SJCRH30 (cell line): ENCODE measurements at places on chromosomes 1 and 21.
A peak's percentile ranks its signal among the peaks of the same experiment; 100 is the strongest.

- no peak overlapping the region for H3K4me3 ChIP-seq
- no peak overlapping the region for H3K27ac ChIP-seq
- peaks cover 8% of the 10 kb centered on the region for H3K4me1 ChIP-seq
- H3K27me3 ChIP-seq: no peaks in the 10 kb centered on the region
- no peaks in the 10 kb centered on the region for H3K36me3 ChIP-seq
These were observed 2.2 kb upstream of the NBPF1 start for GRCh38 chr1:16615253-16616252.

DNA sequence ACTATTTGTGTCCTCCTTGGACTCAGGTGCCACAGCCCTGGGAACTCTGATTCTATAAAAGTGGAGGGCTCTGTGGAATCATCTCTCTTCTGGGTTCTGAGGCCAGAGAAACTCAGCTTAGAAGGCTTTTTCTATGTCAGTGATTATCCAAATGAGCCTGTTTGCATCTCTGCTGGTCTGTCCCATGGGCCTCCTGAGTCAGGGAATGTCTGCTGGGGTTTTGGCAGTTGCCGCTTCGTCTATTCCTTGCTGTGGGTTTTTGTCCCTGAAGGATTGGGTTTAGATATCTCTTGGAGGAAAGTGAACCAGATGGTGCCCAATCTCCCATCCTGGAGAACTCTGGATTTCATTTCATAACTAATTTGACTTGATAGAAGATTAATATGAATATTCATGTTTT, 297.6 kb downstream of the HHAT start:
- no peak overlapping the region for H3K27ac ChIP-seq
- no peaks in the 10 kb centered on the region for H3K36me3 ChIP-seq

DNA sequence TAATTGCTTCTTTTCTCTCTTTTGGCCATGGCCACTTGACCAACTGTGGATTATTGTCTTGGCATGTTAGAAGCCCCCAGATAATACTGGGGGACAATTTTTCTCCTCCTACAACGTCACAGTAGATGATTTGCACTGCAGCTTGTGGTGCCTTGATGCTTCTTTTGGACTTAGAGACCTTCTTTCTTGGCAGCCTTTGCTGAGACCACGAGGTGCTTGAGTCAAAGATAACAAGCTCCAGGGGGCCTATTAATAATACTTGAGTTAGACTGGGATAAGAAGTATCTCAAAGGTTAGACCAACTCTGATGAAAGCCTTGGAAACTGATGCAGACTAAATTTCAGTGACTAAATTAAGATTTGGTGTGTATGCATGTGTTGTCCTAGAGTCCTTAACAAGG, 3.2 kb downstream of the PPP1R12B start:
- H3K27ac ChIP-seq: no peak overlapping the region
- no peaks in the 10 kb centered on the region for H3K36me3 ChIP-seq
- H3K4me1 ChIP-seq: 0 out of 2 replicates have a peak, but pooled peaks cover 5% of the 10 kb centered on the region

DNA sequence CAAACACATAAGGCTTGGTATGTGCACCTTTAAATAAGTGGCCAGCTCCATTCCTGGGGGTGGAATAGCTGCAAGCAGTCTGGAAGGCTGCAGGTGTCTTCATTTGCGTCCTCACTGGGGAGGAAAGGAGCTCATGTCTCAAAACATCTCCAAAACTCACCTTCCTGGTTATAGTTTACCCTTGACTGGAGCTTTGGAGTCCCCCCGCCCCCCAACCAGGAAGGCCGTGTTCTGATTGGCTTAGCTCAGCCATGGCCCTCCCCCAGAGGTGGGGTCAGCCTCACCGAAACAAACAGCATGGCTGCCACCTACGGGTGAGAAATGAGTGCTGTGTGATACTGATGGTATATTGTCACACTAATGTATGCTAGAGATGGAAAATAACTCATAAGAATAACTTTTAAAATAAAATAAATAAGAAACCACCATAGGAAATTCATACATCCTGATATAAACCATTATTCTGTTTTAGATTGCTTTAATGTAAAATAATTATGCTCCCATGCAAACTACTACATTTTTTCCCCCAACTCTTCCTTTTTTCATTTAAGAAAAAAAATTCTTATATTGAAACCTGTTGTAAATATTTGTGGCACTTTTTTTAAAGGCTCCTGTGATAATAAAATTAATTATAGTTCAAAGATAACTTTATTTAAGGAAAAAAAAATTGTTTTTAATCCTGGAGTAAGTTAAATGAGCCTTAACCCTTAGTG, 90.8 kb downstream of the ZP4 start:
- H3K27me3 ChIP-seq: no peaks in the 10 kb centered on the region
- peak; percentile 85 for DNase-seq
- H3K4me3 ChIP-seq: no peak overlapping the region
- H3K36me3 ChIP-seq: no peaks in the 10 kb centered on the region
- H3K4me1 ChIP-seq: no peaks in the 10 kb centered on the region
- no peak overlapping the region for H3K27ac ChIP-seq

DNA sequence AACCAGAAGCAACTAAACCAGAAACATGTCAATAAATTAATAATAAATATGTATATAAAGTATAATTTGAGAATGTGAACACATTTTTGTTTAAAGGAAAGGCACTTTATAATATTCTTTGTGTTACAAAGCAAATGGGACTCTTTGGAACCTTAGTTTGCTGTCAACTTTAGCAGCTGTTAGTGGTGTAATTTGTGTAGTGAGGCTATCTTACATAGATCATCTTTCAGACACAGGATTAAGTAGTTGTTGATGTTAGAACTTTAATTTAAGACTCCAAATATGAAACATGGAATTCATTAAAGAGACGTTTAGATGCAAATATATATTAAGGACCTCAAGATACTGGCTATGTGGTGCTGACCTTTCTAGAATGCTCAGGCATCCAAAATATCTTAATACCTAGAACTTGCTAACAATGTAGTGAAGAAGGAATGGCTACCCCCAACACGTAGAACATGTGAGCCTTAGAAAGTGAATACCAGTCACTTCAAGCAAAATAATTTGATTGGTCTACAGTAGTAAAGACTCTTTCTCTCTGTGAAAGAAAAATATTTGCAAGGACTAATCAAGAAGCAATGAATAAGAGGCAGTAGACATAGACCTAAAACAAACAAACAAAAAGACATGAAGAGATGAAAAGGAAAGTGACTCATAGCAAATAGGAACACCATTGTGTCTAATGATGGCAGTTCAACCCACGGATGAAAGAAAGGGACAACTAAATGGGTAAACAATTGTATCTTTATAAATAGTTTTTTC, 811.4 kb downstream of the USP25 start:
- peaks cover 3% of the 10 kb centered on the region; the same call in 1 of the 2 replicates for H3K4me1 ChIP-seq
- no peak overlapping the region for H3K4me3 ChIP-seq
- DNase-seq: peak; percentile 41
- H3K27me3 ChIP-seq: no peaks in the 10 kb centered on the region

DNA sequence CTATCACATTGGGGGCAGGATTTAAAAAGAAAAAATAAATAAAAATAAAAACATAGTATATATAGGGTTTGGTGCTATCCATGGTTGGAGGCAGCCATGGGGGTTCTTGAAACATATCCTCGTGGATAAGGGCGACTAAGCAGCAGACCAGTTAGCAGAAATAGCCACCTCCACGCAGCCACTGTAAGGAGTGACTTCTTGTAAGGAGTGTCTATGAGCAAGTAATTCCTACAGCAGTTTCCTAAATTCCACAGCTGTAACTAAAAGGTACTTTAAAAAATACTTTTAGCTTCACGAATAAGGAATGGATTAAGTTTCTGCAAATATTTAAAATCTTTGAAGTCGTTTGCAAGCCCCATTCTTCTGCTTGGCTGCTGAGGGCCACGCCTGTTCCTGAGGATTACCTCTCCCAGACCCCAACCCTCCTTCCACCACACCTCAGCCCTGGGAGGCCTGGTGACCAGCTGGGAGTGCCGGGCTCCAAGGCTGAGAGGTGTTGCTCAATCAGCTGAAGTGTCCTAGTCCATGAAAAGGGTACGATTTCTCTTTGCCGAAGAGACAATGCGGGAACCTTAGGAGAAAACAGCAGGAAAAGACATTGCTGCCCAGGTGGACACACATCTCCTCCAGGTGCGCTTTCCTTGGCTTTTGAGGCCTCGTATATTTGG, 115.3 kb downstream of the ADSS2 start:
- no peak overlapping the region for H3K27ac ChIP-seq
- no peaks in the 10 kb centered on the region for H3K27me3 ChIP-seq
- H3K36me3 ChIP-seq: no peaks in the 10 kb centered on the region
- no peak for DNase-seq

DNA sequence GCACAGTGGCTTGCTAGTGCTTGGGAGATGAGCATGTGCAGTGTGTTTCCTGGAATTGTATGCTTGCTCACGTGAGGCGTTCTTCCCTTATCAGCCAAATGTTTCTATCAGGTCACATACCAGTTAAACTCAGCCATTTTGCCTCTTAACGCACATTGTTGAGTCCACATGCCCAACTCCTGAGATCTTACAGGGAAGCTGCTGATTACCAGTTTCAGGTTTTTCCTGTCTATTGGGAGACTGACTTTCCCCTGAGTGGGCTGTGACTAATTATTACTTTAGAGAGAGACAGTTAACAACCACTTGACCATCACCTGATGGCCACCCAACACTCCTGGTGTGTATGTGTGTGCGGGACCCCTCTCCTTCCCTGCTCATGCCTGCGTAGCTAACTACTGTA, 161.3 kb upstream of the PTGFR start:
- H3K4me3 ChIP-seq: no peak overlapping the region
- no peak overlapping the region for H3K27ac ChIP-seq
- DNase-seq: no peak
- H3K36me3 ChIP-seq: no peaks in the 10 kb centered on the region
- no peaks in the 10 kb centered on the region for H3K4me1 ChIP-seq
- no peaks in the 10 kb centered on the region for H3K27me3 ChIP-seq

DNA sequence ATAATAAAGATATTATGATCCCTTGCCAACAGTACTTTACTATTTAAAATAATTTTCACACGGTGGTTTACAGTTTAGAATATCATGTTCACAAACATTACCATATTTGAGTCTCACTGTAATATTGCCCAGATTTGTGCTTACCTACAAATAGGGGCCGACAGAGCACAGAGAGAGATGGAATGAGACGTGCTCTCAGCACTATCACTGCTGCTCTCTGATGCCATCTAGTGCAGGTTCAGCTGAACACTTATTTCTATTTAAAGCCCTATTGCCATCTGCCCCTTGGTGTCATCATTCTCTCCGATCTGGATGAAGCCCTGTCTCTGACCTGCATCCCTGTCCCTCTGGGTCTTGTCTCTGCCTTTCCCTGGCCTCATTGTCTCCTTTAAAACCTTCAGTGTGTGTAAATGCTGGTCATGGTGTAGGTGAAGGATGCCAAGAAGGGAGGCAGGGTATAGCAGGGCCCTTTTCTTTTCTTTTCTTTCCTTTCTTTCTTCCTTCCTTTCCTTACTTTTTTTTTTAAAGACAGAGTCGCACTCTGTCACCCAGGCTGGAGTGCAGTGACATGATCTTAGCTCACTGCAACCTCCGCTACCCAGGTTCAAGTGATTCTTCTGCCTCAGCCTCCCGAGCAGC, 6.9 kb upstream of the GPATCH4 start:
- DNase-seq: peak; percentile 47
- H3K4me1 ChIP-seq: no peaks in the 10 kb centered on the region; the same call in none of the 2 replicates
- no peak overlapping the region for H3K27ac ChIP-seq
- H3K27me3 ChIP-seq: no peaks in the 10 kb centered on the region
- H3K36me3 ChIP-seq: no peaks in the 10 kb centered on the region
- H3K4me3 ChIP-seq: no peak overlapping the region

DNA sequence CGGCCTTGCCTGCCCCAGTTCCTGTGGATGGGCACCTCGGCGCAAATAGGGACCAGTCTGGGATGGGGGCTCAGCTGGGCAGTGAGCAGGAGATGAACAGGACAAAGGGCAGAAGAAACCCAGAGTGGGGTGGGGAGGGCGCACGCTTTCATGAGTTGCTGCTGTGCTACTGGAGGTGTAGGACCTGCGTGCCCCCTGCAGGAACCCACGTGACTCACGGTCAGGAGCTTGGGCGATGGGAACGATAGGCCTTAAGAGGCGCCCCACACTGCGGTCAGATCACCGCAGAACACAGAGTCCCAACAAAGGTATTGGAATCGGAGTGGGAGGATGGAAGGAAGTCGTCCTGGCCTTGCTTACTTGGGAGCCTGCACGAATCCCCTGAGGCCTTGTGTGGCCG, 17.2 kb downstream of the PRDM15 start:
- H3K36me3 ChIP-seq: no peaks in the 10 kb centered on the region
- no peaks in the 10 kb centered on the region for H3K27me3 ChIP-seq
- no peak for DNase-seq
- H3K27ac ChIP-seq: no peak overlapping the region

GRCh38 chr21:38487901-38488639, 10.2 kb downstream of the ERG start:
- no peaks in the 10 kb centered on the region; the same call in none of the 2 replicates for H3K27me3 ChIP-seq
- H3K4me1 ChIP-seq: no peaks in the 10 kb centered on the region
- H3K36me3 ChIP-seq: no peaks in the 10 kb centered on the region
- no peak for DNase-seq
- H3K4me3 ChIP-seq: no peak overlapping the region

- no peak overlapping the region for H3K27ac ChIP-seq
- no peaks in the 10 kb centered on the region for H3K36me3 ChIP-seq
- H3K4me3 ChIP-seq: no peak overlapping the region
- DNase-seq: no peak
- no peaks in the 10 kb centered on the region for H3K27me3 ChIP-seq
These were observed 185.1 kb downstream of the LRRC7 start for GRCh38 chr1:69752831-69753230.

DNA sequence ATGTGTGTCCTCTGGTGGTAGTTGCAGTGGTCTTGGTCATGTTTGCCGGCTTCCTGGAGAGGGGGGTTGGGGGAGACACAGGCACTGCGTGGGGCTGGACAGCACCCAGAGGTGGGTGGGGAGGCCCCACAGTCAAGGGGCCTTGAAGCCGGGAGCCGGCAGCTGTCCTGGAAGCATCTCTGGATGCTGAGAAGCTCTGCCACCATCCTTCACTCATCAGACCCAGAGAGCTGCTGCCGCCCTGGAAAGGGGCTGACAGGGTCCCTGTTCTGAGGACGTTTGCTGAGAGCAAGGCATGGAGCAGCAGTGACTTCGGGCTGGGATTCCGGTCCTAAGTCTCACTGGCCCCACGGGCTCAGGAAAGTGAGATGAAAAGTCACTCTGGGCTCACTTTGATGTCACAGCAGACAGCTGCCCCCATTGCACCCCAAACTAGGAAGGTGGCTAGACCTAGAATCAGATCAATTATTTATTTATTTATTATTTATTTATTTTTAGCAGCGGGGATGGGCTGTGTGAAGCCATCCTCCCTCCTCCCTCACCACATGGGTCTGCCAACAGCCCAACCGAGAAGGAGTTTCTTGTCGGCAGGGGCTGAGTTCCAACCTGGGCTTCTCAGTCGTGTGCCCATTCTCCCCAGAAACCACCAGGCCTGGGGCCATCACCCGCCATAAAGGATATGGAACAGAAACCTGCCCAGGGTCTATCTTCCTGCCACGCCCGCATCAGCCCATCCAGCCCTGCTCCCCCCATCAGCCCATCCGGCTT, 547.4 kb downstream of the PTPRU start:
- H3K27ac ChIP-seq: no peak overlapping the region
- H3K36me3 ChIP-seq: no peaks in the 10 kb centered on the region
- H3K4me1 ChIP-seq: no peaks in the 10 kb centered on the region
- peaks cover 13% of the 10 kb centered on the region for H3K27me3 ChIP-seq

GRCh38 chr1:202165267-202165941, 5.0 kb upstream of the PTPN7 start:
- H3K27me3 ChIP-seq: peaks cover 44% of the 10 kb centered on the region
- H3K27ac ChIP-seq: no peak overlapping the region
- H3K4me3 ChIP-seq: no peak overlapping the region
- no peak for DNase-seq
- H3K36me3 ChIP-seq: no peaks in the 10 kb centered on the region
- H3K4me1 ChIP-seq: no peaks in the 10 kb centered on the region

GRCh38 chr1:161930064-161930463, 93.6 kb downstream of the OLFML2B start:
- no peak overlapping the region for H3K4me3 ChIP-seq
- H3K27me3 ChIP-seq: no peaks in the 10 kb centered on the region
- H3K4me1 ChIP-seq: peaks cover 3% of the 10 kb centered on the region; the same call in 1 of the 2 replicates
